ENCODE measurements at places on chromosomes 6 and 20.

DNA sequence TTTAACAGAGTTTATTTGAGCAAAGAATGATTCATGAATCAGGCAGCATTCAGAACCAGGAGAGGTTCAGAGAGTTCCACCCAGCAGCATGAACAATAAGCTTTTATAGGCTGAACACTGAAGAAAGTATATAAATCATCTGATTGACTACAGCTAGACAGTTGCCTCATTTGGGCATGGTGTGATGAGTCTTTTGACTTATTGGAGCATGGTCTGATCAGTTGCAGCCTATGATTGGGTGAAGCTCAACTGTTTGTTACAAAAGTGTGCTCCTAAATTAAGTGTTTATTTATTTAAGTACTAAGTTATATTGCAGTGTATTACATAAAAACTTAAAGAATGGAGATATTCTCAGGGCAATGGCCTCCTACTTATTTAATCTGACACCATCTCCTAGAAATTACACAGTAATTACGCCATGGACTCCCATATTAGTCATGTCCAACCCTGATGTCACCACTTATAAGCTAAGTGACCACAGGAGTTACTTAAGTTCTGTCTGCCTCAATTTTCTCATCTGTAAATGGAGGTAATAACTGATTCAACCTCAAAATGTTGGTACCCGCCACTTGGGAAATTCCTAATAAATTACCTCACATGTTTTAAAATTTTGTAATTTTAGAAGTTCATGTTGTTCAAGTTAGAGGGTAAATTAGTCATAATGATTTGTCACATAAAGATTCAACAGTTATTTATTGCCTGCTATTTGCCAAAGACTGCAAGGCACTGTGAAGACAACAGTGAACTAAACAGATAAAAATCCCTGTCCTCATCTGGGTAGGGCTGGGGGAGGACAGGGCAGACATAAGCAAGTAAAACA, 15.2 kb upstream of the ROS1 start:
- H3K4me1 ChIP-seq = no peaks in the 10 kb centered on the region
- H3K4me3 ChIP-seq = no peak overlapping the region
- no peaks in the 10 kb centered on the region for H3K36me3 ChIP-seq
- H3K27ac ChIP-seq = no peak overlapping the region
- peaks cover 1% of the 10 kb centered on the region for H3K27me3 ChIP-seq

- H3K27me3 ChIP-seq = no peaks in the 10 kb centered on the region
- no peak overlapping the region for H3K4me3 ChIP-seq
- H3K36me3 ChIP-seq = no peaks in the 10 kb centered on the region
- DNase-seq = no peak
- no peaks in the 10 kb centered on the region for H3K4me1 ChIP-seq
Observed at GRCh38 chr6:69128411-69128810, 493.3 kb downstream of the ADGRB3 start.

GRCh38 chr6:71513036-71513435, 224.4 kb downstream of the OGFRL1 start:
- no peak for DNase-seq
- H3K36me3 ChIP-seq = no peaks in the 10 kb centered on the region
- H3K4me3 ChIP-seq = no peak overlapping the region
- H3K4me1 ChIP-seq = no peaks in the 10 kb centered on the region
- H3K27ac ChIP-seq = no peak overlapping the region
- H3K27me3 ChIP-seq = no peaks in the 10 kb centered on the region

GRCh38 chr20:45358282-45359068, 4.5 kb upstream of the SYS1 start:
- DNase-seq = no peak
- no peak overlapping the region for H3K4me3 ChIP-seq
- peaks cover 12% of the 10 kb centered on the region for H3K4me1 ChIP-seq
- H3K27ac ChIP-seq = no peak overlapping the region
